Muscle of leg (tissue), 16 donors: ENCODE measurements at places on chromosomes 1 and 21. TPM values are rescaled to one million over a fixed set of nuclear protein-coding genes. Genes with fewer than 3 reads are reported as not detected.

DDR2 gene
- 58.2 TPM for total RNA-seq

KLHDC8A gene
- 0.22 TPM for total RNA-seq

PRMT2 gene
- total RNA-seq = 120 TPM

SPRR4 gene
- total RNA-seq = not detected

GBP7 gene
- 0.04 TPM for total RNA-seq

MAP1LC3C gene
- total RNA-seq = 12.5 TPM

SPATA46 gene
- total RNA-seq = not detected

MIXL1 gene
- total RNA-seq = 0.27 TPM

LAD1 gene
- total RNA-seq = 5.1 TPM

TMEM125 gene
- total RNA-seq = not detected

SEC16B gene
- total RNA-seq = 7.4 TPM

SLC2A5 gene
- 4.5 TPM for total RNA-seq

NBPF12 gene
- 14.6 TPM for total RNA-seq

TARDBP gene
- total RNA-seq = 44.3 TPM

SLC9C2 gene
- total RNA-seq = not detected

NPHS2 gene
- not detected for total RNA-seq

FCRL6 gene
- total RNA-seq = not detected

SELENOF gene
- total RNA-seq = 136 TPM
